ENCODE measurements at places on chromosomes 5 and 9.

GRCh38 chr5:88109818-88110217, 158.8 kb downstream of the TMEM161B start:
- no peak for DNase-seq

DNA sequence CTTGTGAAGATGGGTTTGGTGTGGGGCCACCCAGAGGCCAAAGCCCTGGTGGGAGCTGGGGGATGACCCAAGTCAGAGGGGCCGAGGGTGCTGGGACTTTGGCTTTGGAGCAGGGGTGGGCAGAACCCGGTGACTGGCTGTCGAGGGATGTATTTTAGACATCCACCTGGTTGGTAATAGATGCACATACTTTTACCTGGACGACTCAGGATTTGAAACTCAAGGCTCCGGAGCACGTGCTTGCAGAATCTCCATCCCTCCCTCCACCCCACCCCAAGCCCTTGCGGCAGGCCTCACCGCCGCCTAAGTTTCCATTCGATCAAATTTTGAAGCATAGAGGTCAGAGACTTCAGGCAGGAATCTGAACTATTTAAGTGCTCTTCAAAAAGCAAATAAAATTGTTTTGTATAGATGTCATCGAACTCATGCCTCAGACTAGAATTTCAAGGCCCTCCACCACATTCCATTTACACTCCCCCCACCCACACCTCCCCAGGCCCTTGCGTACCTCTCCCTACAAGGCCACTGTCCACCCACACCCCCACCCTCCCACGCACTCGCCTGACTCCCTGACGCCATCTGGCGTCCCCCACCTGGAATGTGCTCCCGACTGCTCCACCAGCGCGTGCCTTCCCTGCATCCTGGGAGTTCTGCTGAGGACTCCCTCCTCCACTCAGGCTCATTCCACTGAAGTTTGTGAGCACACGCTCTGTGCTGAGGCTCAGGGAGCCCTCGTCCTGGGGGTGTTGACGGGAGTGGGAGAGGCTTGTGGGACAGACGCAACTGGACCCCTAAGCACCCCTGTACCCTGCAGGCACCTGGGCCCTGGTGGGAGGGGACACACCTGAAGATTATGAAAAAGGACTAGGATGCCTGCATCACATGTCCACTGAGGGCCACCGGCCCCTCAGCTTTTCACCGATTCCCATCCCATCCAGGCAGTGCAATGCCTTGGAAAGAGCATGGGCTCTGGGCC, 56.4 kb upstream of the RPL26L1 start:
- DNase-seq, result no peak

- peak; percentile 18 for DNase-seq
Measured at GRCh38 chr9:106920701-106921283, 57.8 kb downstream of the ZNF462 start.

GRCh38 chr5:165630261-165630778, 2124.9 kb downstream of the MAT2B start:
- peak; percentile 3 for DNase-seq

- no peak for DNase-seq
Measured at GRCh38 chr9:124879226-124879625, 17.3 kb downstream of the ARPC5L start.

DNA sequence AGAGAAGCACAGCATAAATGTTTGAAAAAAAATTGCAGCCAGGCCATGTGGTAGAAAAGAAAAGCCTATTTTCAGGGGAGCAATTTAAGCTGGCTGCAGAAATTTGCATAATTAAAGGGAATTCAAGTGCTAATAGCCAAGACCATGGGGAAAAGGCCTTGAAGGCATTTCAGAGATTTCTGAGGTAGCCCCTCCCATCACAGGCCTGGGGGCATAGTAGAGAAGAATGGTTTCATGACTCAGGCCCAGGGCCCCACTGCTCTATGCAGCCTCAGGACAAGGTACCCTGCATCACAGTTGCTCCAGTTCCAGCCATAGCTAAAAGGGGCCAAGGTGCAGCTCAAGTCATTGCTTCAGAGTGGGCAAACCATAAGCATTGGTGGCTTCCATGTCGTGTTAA, 1416.0 kb downstream of the EFNA5 start:
- DNase-seq, result no peak

DNA sequence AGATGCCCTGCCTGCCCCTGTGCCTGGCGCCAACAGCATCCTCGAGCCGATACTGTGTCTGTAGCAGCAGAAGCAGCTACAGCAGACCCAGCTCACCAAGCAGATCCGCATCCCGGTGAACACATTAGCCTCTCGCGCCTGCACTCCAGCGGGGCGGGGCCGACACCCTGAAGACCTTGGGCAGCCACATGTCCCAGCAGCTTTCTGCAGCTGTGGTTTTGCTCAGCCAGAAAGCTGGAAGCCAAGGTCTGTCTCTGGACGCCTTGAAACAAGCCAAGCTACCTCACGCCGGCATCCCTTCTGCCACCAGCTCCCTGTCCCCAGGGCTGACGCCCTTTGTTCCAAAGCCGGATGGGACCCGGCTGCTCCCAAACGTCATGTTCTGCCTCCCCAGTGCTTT, 59.6 kb downstream of the ACTBL2 start:
- peak; percentile 3 for DNase-seq

DNA sequence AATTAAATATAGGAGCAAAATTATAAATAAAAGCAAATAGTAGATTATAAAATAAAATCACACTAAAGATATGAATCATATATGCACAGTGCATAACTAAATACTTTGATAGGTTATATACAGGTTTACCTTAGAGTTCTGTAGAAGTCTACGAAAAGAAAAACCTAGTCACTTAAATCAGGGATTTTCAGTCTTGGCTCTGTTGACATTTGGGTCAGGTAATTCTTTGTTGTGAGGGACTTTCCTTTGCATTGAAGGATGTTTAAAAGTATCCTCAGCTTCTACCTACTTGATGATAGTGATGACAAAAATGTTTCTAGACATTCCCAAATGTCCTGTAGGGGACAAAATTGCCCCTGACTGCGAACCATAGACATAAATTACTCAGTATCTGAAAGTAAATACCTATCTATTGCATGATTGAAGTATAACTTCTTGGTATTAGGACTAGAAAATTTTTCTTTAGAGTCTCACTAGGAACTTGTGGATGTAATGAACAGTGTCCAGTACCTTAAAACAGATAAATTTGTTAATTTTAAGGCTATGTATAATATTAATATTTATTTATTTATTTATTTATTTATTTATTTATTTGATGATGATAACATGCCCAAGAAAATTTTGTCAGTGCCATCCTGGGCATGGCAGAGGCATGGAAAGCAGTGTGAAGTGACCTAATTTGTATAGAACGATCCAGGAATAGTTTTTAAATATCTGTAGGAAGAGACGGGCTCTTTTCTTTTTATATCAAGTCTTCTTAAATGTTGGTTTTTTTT, 44.0 kb upstream of the LRRC70 start:
- DNase-seq, result no peak

DNA sequence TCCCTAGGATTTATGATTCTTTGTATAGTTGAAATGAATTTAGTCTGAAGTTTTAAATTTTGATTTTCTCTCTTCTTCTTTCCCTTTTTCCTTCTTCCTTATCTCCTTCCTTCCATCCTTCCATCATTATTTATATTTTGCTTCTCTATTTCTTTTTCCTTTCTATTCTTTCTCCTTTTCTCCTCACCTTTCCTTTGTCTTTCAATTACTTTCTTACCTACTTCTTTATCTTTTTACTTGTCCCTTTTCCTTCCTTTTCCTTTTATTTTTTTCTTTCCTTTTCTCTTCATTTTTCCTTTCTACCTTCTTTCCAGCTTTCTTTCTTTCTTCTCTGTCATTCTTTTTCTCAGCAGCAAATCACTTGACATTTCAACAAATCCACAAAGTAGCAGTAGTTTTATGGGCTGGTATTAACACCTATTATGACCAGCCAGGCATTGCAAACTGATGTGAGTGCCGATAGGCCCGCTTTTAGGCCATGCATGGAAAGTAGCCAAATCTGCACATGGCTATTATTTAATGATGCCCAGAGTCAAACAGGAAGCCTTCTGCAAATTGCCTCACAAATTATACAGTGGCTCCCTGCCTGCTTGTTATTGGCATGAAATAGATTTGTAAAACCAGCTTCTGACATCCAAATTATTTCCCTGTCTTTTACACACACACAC, 37.1 kb upstream of the NR3C1 start:
- peak; percentile 88 for DNase-seq

GRCh38 chr5:108531367-108532128, 149.7 kb upstream of the FBXL17 start:
- no peak for DNase-seq

DNA sequence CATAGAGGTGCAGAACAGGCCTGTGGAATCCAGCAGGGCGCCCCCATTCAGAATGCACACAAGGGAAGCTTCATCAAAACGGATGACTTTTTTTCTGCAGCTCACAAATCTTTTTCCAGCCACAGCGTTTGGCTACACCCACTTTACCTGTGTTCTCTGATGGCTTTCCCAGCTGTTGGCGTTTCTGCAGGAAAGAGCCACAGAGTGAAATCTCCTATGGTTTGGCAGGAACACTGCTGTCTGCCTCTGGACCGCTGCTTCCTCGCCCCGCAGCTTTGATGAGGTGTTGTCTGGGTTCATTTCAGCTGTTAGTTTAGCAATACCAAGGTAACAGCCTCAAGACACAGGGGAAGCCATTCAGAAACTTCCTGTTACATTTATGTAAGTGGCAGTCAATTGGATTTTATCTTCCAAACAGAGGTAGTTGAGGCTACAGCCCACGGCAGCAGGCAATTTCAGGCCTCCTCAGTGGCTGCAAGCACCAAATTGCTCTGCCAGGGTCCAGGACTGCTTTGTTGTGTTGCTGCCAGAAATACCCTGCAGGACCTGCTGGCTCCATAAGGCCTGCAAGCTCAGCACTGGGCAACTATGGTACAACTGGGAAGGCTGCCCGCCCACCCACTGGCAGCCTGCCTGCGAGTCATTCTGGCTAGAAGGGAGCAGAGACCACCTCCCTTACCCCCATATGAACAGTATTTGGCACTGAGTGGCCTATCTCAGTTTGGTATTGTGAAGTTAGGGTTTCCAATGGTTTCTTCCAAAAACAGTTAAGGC, 96.7 kb downstream of the MVB12B start:
- DNase-seq, result no peak

GRCh38 chr9:77020413-77021290, 1.2 kb downstream of the FOXB2 start:
- no peak for DNase-seq

- no peak for DNase-seq
Measured at GRCh38 chr9:69412741-69413150, 87.7 kb downstream of the ENTREP1 start.

DNA sequence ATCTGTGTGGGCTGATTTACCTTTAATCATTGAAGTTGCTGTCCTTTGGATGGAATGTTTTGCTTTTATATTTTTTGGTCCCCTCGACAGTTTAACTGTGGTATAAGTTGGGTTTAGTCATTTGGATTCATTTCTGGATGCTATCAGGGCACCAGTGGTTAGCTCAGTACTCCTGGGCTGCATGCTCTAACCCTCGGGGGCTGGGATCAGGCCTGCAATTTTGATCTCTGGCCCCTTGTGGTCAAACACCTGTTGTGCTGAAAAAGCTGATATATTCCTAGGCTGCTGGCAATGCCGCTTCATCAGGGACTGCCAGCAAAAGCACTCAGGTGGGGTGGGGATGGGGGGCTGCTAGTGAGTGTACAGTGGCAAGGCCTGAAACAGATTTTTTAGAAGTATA, 440.4 kb upstream of the RIOK2 start:
- DNase-seq, result no peak

- no peak for DNase-seq
Measured at GRCh38 chr5:176192094-176192721, 46.0 kb upstream of the SIMC1 start.

GRCh38 chr9:114909661-114910060, 20.7 kb downstream of the TNFSF8 start:
- no peak for DNase-seq

DNA sequence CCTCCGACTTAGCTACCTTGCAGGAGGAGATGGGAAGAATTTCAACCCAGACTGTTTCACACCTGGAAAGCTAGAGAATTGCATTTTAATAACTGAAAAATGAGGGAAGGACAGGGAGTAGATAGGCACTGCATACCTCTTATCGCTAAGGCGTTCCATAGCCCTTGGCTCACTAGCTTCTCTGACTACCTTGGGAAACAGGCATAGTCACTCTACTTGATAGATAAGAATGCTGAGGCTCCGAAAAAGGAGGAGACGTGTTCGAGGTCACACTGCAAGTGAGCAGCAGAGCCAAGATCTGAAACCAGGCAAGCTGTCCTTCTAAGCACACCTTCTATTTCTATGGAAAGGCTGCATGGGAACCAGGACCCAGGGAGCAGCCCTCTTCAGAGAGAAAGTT, 168.9 kb downstream of the CRB2 start:
- no peak for DNase-seq

DNA sequence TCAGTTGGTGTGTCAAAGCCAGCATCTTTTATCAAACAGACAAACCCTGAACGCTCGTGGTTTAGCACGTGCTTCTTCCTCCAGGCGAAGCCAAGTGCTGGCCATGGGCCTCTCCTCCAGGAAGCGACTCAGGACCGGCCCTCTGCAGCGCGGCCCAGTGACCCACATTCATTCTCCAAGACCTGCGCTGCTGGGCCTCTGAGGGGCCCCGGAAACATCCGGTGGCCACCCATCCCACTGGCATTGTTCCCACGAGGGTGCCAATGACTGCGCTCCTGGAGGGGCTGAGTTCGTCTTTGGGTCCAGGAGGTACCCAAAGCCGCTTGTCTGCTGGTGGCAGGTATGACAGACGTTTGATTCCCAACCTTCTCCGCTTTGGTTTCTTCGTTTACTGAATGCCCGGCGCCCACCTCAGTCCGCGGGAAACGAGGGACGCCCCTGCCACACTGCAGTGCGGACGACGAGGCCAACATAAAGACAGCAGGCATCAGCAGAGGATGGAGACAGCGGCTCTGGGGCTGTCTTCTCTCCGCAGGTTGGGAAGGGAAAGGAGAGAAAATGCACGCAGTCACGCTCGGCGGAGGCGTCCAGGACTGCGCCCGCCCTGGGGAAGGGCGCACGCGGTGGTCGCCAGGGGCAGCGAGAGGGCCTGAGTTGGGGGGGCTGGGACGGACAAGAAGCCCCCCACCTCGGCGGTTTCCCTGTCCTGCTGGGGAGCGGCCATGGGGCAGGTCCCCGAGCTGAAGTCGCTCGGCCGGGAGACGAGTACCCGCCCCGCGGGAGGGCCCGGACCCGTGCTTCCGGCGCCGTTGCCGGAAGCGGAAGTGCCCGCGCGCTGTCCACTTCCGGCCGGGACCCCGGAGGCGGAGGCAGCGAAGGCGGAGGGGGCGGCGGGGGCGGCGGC, at the start of gene EXOC3:
Gene EXOC3 (plus strand): TSS at position 842 of the 904 bp plus-strand sequence. CDS start 3,030 bp downstream, outside the sequence.
- peak; percentile 61 for DNase-seq

DNA sequence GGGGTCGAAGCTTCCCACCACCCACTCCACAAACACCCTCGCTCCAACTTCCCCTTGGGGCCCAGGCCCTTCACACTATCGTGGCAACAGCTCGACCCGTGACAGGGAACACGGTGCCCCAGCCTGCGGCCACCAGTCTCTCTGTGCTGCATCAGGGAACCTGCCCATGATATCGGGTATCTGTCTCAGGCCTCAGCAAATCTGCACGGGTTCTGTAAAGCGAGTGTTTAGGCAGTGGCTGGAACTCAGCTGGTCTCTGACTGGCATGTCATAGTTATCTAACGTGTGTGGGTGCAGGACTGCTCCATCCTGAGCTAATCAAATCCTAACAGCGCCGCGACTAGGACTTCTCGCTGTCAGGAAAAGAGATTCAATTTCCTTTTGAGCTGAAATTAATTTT, 42.9 kb downstream of the DBH start:
- DNase-seq, result no peak

Data from NCI-H1105 treated with DMSO at 0.1 percent for 48 hours (cell line).